ENCODE measurements at places on chromosomes 13 and 19.

DNA sequence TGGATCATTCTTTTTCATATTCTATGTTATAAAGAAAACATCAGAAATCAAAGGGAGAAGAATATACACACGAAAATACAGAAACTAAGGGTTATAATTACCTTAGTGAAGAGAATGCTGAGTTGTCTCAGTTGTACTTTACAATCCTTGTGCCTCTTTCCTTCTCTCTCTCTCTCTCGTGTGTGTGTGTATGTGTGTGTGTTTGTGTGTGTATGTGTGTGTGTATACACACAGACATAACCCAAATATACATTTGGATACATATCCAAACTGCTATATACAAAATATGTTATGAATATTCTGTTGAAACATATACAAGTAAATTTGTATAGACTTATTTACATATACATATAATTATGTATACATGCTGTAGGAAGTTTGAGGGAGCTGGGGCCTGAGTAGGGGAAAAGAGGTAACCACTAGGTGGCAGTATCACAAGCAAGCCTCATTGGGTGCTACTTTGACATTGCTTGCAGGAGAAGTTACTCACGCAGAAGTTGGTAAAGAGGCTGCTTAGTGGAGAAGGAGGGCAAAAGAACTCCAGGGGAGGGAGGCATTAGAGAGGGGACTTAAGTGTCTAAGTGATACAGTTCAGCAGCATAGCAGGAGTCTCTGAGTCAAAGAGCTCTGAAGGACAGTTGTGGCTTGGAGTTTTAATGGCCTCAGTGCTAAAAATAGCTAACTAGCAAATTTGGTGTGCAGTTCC, 465.1 kb upstream of the PCDH20 start:
- DNase-seq = no peak

- no peak for DNase-seq
Observed at GRCh38 chr13:114145256-114145655, 12.8 kb upstream of the RASA3 start.

DNA sequence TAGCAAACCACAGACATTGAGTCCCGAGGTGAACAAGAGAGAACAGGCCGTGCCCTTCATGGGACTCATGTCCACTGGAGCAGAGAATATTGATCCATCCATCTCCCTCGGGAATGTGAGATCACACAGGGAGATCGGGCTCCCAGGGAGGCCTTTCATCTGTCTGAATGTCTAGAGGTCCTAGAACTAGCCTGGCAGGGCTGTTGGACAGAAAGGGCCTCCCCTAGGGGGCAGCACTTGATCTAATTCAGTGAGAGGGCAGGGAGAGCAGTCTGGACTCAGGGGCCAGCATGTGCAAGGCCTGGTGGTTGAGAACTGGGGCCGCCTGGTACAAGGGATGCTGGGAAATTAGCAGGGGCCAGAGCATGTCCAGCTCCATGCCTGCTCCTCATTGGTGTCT, 4.3 kb downstream of the RUVBL2 start:
- no peak for DNase-seq

GRCh38 chr19:18670312-18670711, 13.2 kb upstream of the CRTC1 start:
- DNase-seq = no peak

DNA sequence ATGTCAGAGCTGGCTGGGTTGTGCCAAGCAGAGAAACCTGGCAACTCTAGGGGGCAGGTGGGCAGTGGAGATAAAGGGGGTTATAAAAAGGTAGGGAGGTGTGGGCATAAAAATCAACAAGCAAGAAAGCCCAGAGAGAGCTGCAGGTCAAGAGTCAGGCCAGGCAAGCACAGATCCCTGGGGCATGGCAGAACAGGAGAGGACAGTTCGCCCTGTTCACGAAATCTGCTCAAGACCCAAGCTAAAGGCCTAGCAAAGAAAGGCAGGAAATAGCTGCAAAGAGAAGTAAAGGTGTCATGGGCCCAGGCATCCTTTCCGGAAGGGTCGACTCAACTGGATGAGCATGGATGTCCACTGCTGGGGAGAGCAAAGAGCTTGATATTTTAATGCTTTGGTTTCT, 3.4 kb downstream of the MBNL2 start:
- no peak for DNase-seq

GRCh38 chr19:38640368-38640767, 7.1 kb upstream of the ACTN4 start:
- no peak for DNase-seq

DNA sequence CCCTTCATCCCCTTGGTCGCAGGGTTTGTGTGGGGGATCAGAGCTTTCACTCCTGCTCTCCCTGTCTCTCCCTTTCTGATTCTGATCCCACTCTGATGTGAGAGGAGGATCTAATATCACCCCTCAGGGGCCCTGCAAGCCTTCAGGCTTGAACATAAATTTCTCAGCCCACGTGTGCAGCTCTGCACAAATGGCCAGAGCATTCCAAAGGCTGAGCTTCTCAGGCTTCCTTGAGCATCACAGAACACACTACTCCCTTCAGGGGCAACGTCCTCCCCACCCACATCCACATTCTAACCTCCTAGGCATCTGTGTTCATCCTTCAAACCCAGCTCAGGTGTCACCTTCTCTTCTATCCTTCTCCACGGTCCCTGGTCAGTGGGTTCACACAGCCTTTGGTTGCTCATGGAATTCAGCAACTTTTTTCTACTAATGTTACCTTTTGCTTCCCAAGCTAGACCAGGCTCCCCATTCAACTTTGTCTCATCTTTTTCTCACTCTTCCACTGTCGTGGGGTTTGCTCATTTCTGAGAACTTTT, 24.4 kb upstream of the DOCK9 start:
- no peak for DNase-seq

DNA sequence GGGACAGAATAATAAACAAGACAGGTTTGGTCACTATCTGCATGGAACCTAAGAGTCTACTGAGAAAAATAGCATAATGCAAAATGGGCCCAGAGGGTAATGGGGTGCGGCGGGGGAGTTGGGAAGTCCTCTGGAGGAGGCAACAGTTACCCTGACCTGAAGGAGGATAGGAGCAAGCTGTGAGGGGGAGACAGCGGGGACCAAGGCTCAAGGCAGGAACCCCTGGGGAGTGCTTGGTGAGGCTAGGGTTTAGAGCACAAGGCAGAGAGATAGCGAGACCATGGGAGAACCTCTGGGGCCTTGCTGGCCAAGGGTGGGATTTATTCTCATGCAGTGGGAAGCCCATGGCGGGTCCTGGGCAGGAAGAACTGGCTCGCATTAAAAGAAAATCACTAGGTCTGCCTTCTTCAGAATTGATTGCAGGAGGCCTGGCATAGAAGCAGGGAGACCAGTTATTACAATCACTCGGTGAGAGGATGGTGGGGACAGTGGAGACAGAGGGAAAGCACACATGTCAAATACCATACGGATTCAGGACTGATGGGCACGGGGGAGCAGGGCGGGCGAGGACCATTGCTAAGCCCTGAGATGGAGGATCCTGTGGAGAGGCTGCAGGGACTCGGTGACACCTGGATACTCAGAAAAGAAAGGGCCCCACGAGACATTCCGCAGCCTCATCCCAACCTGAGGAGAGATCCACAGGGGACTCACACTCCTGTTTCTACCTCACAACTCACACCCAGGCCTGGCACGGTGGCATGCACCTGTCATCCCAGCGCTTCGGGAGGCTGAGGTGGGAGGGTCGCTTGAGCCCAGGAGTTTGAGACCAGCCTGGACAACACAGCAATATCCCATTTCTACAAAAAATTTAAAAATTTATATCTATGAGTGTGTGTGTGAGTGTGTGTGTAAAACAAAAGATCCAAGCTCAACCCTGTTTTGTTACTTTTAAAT, 110.4 kb downstream of the URI1 start:
- DNase-seq = no peak

- DNase-seq = no peak
Observed at GRCh38 chr19:7751157-7751783, 3.9 kb upstream of the CD209 start.

GRCh38 chr19:10432736-10433130, 12.4 kb downstream of the PDE4A start:
- no peak for DNase-seq

DNA sequence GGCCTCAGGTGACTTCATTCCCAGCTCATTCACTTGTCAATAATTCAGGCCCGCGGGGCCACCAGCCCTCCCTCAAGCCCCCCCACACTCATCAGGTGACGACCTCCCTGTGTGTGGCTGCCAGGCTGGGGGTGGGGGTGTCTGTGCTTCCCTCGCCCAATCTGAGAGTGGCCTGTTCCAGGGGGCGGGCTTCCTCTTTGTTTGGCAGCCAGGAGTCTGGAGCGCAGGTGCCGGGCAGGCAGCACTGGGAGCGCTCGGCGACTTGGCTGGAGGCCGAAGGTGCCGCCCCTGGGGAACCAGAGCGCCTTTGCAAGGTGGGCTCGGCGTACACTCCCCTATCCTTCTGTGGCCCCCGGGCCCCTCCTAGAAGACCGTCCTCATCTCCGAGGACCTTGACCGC, 5.4 kb upstream of the ZNF98 start:
- no peak for DNase-seq

- no peak for DNase-seq
Observed at GRCh38 chr19:54271106-54271505, 9.8 kb downstream of the LILRB2 start.

GRCh38 chr19:3403489-3404323, 37.3 kb downstream of the NFIC start:
- DNase-seq = no peak

DNA sequence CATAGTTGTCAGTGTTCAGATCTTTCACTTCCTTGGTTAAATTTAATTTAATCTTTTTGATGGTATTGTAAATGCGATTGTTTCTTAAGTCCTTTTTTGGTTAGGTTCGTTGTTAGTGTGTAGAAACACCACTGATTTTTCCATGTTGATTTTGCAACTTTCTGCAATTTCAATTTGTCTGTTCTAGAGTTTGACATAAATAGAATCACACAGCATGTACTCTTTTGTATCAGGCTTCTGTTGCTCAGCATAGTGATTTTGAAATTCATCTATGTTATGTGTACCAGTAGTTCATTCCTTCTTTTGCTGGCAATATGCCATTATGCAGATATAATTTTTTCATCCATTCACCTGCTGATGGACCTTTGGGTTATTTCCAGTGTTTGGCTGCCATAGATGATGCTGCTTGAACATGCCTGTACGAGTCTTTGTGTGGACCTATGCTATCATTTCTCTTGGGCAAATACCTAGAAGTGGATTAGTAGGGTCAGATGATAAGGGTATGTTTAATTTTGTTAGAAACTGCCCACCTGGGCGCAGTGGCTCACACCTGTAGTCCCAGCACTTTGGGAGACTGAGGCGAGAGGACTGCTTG, 33.1 kb downstream of the BICRA start:
- no peak for DNase-seq

GRCh38 chr13:114049026-114049425, 75.2 kb upstream of the C13orf46 start:
- DNase-seq = no peak

GRCh38 chr19:39263912-39264305, 4.3 kb upstream of the IFNL2 start:
- DNase-seq = no peak

GRCh38 chr19:45771311-45771933, 2.4 kb upstream of the SIX5 start:
- no peak for DNase-seq

DNA sequence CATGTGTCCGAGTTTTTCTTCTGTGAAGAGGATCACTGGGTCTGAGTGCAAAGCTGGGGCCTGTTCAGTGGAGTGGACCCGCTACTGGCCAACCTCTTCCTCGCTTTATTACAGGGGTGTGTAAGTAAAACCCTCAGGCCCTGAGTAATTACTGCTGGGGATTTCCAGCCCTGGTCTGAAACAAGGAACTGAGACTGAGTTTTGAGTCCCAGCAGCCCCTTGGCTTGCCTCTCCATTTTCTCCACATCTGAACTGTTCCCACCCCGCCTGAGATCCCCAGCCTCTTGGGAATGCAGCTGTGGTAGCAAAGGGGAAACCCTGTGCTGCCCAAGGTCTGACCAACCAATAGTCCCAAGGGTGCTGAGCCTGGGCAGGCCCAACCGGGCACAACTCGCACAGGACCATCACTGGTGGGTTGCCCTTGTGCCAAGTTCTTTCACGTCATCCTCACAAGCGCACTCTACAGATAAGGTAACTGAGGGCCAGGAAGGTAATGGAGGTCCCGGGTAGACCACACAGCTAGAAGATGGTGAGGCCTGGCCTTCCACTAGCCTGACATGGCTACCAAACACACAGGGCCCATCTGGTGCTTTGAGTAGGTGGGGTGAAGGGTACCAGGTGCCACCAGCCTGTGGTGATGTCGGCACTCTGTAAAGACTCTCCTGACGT, 13.7 kb upstream of the SLC35E1 start:
- DNase-seq = no peak

DNA sequence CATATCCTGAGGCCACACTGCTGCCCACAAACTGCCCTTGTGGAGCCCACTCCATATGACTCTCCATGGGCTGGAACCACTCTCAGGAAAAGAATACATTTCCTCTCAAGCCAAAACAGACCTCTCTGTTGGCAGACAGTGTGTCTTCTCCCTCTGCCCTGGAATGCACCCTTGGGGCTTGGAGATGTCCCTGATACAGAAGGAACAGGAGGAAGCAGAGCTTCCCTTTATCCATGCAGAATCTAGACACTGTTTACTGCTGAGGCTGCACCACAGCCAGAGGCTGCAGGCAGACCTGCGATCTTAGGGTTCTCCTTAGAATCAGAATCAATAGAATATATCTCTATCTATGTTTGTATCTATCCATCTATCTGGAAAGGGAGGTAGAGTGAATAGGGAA, 26.8 kb upstream of the CYP4F8 start:
- DNase-seq = no peak

DNA sequence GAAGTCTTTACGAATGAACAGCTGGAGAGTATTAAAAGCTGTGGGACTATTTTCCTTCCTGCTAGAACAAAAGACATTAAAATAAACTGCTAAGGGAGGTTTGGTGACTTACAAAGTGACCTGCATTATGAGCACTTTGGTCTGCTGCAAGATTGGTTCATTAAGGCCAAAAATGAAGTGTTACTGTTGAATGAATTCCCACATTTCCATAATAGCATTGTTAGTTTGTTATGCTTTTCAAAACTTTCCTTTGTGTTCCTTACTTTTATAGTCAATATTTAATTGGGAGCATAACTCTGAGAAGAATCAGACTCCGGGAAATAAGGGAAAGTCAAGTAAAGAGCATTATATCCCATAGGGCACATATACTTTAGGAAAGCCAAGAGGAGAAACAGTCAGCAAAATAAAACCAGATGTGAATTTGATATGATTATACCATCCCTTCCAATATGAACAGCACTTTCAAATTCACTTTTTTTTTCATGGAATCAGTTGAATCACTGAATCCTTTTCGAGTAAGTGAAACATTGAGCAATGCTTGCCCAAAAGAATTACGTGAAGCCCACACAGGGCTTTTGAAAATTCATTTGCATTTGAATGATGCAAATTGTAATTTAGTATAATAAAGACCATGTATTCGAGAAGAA, 112.6 kb downstream of the KCTD12 start:
- DNase-seq = no peak

- DNase-seq = no peak
Observed at GRCh38 chr13:27967736-27968315, 1.3 kb downstream of the CDX2 start.

DNA sequence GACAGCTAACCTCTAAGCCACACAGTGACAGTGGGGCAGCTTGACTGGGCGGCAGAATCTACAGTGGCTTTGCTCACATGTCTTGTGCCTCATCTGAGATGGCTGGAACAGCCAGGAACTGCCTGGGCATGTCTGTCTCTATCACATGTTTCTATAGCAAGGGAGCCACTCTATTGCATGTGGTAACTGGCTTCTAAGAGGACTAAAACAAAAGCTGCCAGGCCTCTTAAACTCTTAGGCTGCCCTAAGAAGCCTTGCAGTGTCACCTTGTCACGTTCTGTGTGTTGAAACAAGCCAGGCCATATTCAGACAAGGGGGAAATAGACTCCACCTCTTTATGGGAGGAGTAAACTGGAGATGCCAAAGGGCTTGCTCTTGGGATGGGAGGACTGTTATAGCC, 122.9 kb upstream of the MAB21L1 start:
- no peak for DNase-seq

All from stimulated activated CD8-positive, alpha-beta memory T cell treated with anti-CD3 and anti-CD28 coated beads, Interleukin-15, amount 100 ng/mL, for 24 hours (primary cell).